ENCODE measurements at places on chromosomes 6 and 20. TPM values are rescaled to one million over a fixed set of nuclear protein-coding genes. Genes with fewer than 3 reads are reported as not detected.

- DNase-seq: no peak
Observed at GRCh38 chr6:14029605-14030004, 88.0 kb upstream of the CD83 start.

Gene RAD21L1
- total RNA-seq: not detected

DNA sequence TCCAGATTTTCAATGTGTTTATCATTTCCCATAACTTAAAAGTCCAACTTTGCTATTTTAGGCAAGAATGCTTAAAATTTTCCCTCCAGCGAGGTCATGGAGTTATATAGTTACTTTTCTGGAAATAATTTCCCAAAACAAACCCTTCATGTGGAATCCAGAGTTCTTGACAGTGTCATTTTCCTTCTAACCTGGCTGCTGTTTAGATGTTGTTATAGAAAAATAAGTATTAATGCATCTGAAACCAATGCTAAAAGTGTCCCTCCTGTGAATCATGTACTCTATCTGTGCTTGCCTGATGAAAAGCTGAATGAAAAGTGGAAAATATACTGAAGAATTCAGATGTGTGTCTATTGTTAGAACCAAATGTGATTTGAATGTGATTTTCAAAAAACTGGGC lies 245.3 kb upstream of the HSF2 start:
- DNase-seq: no peak

- no peak for DNase-seq
Observed at GRCh38 chr6:129679275-129679674, 30.7 kb downstream of the ARHGAP18 start.

Gene TLDC2
- not detected for total RNA-seq

Data from psoas muscle (tissue), 8 donors.